ENCODE measurements at places on chromosomes 1 and 21.

DNA sequence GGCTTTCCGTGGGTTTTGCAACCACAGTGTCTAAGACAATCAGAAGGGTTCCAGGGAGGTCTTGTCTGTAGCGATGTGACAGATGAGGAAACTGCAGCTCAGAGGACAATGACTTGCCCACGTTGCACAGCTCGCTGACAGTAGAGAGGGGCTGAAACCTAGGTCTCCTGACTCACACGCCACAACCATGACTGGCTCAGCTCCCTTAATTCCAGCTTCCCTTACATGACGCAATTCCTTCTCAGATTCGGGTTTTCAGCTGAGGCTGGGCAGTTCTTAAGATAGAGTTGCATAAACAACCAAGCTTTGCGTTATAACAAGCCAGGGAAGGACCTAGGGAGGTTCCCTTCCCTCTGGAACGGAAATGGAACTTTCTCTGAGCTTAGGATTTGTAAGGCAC is 36.3 kb downstream of the DHCR24 start:
- DNase-seq: no peak

DNA sequence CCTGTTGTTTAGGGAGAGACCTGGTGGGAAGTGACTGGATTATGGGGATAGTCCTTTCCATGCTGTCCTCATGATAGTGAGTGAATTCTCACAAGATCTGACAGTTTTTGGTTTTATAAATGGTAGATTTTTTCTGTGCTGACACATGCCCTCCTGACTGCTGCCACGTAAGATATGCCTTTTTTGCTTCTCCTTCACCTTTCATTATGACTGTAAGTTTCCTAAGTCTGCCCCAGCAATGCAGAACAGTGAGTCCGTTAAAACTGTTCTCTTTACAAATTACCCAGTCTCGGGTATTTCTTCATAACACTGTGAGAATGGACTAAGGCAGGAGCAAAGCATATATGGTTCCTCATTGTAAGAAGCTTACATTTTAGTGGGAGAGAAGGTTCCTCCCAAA is 1727.2 kb downstream of the NCAM2 start:
- DNase-seq: no peak

GRCh38 chr1:201683397-201683796 is 144.5 kb downstream of the NAV1 start:
- no peak for DNase-seq

DNA sequence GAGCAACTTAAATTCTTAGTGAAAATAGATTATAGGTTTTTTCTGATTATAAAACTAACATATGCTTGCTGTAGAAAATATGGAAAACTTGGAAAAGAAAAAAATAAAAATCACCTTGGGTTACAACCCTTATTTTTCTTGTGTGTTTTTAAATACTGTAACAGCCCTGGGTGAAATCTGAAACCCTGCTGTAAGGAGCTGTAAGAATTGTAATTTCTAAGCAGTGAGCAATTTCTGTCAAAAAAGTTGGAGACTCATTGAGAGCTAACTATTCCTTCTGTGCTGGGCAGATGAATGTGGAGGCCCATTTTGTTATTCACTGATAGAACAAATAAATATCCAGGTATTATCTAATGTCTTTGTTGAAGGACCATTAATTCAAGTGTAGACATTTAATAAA is 42.6 kb downstream of the ADCY10 start:
- no peak for DNase-seq

GRCh38 chr21:35410123-35410522 is 361.0 kb upstream of the RUNX1 start:
- no peak for DNase-seq

DNA sequence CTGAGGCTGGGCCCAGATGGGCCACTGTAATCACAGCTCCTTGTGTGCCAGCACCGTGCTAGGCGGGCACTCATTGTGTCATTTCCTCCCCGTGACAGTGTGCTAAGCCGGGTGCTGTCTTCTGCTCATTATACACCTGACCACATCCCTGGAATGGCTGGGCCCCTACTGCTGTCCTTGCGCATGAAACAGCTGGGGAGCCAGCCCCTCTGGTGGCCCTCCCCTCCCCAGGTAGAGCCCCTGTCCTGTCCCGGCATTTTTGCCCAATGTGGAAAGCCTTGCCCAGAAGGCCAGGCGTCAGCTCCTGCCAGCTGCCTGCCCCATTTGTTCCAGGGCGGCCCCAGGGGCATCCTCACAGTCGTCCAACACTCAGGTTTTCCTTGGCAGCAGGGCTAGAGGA is 107.4 kb upstream of the CASZ1 start:
- no peak for DNase-seq

DNA sequence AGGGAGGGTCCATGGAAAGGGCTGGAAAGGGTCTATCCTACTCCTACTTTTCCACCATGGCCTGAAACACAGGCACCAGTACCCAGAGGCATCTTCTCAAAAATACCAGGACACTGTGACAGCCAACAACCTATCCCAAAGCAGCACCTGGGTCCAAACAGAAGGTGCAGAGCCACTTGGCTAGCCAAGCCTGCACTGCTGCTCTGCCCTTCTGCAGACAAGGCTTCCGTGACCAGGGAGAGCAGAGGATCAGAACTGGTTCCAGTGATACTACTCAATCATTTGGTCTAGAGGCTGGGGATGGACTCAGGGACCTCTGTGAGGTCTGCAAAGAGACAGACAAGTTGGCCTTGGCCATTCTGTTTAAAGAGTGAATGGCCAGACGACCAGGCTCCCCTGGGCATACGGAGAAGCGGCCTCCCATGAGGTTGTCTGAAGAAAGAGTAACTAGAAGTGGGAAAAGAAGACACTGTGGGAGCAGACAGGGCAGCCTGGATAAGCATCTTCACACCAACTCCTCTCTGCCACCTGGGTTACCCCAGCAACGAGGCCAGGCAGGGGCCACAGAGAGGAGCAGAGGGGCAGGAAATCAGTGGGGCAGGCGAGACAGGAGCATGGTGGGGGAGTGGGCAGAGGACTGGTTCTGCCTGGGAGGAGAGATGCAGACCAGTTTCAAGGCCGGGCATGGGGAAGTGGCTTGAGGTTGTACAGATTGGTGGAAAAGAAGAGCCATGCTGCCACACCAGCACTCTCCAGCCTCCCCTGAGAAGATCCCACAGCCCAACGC is 5.7 kb downstream of the KCNN3 start:
- DNase-seq: no peak

DNA sequence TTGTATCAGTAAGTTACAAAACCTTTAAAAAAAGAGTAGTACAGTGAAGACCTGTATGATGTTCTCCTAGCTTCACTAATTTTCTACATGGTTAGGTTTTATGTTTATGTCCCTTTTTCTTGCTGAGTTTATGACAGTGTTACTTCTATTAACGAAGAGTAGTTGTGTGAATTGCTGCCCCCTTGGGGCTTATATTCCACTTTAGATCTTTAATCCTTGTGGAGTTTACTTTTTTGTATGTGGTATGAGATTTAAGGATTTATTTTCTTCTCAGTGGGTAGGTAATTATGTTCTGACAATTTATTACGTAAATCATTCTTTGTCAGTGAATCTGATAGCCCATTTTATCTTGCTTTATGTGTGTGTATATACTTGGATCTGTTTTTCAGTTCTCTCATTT is 14.8 kb downstream of the KCTD3 start:
- DNase-seq: no peak

- DNase-seq: no peak
Observed at GRCh38 chr21:32499249-32500055, 85.9 kb downstream of the TCP10L start.

DNA sequence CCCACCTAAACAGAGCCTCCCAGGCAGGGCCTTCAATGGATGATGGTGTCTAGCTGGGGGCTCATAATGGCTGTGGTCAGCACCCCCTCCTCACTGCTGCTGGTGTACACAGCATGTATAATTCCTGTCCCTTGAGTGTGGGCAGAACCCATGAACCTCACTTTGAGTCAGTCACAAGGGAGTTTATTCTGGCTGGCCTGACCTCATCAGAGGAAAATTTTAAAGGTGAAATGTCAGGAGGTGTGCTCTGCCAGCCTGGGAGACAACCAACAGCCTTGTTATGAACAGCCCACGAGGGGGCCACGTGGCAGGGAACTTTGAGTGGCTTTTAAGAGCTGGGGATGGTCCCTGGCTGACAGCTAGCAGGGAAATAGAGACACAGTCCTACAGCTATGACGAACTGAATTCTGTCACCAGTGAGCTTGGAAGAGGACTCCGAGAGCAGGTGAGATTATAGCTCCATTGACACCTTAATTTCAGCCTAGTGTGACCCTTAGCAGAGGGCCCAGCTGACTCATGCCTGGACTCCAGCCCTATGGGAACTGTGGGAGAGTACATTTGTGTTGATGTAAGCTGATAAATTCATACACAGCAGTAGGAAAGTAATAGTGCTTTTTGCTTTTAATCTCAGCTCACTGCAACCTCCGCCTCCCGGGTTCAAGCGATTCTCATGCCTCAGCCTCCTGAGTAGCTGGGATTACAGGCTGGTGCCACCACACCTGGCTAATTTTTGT is 73.5 kb upstream of the RUNX3 start:
- DNase-seq: no peak

DNA sequence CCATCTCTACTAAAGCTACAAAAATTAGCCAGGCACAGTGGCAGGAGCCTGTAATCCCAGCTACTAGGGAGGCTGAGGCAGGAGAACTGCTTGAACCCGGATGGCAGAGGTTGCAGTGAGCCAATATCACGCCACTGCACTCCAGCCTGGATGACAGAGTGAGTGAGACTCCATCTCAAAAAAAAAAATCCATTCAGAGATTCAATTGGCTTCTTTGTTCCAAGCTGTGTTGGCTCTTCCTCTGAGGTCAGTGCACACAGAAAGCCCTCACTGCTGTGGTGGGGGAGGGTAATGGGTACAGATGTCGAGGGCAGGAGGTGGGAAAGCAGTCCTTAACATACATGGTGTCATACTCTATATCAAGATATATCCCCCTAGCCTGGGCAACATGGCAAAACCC is 14.7 kb downstream of the TIE1 start:
- no peak for DNase-seq

GRCh38 chr1:11641776-11642305 is 12.4 kb downstream of the FBXO2 start:
- no peak for DNase-seq

DNA sequence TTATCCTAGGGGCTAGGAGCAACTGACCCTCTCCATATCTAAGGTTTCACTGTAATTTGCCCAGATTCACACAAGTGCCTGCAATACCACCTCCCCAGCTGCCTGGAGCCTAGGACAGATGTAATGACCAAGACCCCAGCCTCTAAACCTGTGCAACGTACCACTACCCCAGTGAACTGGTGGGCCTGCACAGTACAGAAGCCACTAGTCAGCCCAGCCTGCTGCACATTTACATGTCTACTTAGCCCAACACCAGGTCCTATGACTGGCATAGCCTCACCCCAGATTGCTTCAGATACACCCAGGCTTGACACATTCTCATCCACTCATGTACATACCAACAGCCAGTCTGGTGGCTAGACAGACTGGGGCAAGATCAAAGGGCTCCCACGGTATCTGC is 1336.6 kb downstream of the BRINP3 start:
- no peak for DNase-seq

- no peak for DNase-seq
Observed at GRCh38 chr1:2594641-2595131, 8.1 kb downstream of the PRXL2B start.

GRCh38 chr1:60126723-60127122 is 53.2 kb upstream of the C1orf87 start:
- no peak for DNase-seq

DNA sequence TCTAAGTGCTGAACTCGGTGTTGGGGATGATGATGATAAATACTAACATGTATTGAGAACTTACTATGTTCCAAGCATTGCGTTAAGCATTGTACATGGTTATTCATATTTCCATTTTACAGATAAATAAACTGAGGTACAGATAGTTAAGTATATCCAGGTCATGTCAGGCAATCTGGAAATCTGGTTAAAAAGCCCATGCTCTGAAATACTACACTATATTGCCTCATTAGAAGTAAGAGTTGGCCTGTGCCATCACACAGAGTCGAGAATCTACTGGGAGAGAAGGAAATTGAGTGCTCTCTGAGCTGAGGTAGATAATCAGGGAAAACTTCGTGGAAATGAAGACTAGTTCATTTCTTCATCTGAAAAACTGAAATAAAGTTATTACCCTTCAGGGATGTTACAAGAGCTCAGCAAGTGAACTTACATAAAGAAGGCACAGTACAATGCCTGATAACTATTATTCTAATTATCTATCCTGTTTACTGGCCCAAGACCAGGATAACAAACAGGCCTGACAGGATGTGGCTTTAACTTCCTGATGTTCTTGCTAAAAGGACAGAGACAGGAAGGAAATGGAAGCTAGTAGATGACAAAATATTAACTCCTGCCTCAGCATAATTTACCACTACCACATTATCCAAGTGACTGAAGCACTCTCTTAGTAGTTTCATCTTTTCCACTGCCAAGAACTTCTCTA is 85.6 kb downstream of the EPS15 start:
- no peak for DNase-seq

DNA sequence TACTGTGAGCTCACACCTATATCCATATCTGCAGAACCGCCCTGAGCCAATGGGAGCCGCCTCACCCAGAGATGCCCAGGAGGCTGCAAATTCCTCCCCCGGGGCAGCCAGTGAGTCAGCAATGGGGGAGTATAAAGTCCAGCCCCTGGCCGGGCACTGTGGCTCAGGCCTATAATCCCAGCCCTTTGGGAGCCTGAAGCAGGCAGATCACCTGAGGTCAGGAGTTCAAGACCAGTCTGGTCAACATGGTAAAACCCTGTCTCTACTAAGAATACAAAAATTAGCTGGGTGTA is 5.0 kb upstream of the CLCNKB start:
- DNase-seq: no peak

- DNase-seq: no peak
Observed at GRCh38 chr1:81420760-81421159, 380.0 kb upstream of the ADGRL2 start.

Data from brain pericyte (primary cell).